ENCODE measurements at places on chromosomes 7 and 10. TPM values are rescaled to one million over a fixed set of nuclear protein-coding genes. Genes with fewer than 3 reads are reported as not detected.
A peak's percentile ranks its signal among the peaks of the same experiment; 100 is the strongest.

DNA sequence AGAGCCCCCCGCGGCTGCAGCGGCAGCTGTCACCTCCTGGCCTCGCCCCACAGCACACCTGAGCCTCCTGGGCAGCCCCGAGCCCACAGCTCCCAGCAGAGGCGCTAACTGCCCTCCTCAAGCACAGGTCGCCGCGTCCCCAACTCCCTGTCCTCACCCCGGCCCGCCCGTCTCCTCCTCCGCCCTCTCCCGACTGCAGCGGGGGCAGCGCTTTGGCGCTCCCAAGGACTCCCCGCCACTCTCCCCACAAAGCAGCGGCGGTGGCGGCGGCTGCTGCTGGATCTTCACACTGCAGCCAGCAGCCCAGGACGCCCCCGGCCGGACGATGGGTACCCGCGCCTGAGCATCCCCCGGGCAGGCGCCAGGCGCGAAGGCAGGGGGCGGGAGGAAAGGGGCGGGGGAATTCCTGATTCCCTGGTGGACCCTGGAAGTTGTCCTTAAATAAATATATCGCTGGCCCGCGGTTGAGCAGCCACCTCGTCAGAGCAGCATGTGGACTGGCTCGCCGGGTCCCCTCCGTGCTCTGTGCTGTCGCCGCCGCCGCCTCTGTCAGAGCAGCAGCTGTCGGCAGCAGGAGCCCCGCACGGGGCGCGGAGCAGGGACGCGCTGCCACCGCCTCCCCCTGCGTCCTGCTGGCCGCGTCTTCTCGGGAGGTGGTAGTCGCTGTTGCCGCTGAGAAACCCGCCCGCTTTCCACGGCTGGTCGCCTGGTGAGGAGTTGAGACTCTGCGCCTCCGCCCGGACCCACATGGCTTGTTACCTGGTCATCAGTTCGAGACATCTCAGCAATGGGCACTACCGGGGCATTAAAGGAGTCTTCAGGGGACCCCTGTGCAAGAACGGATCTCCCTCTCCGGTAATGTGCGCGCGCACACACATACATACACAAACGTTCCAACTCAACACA is at the start of gene ZNF804B:
Gene ZNF804B (plus strand): TSS at position 471 of the 906 bp plus-strand sequence. CDS start 277 bp downstream, at position 748.
- peak; percentile 12 for DNase-seq

DNA sequence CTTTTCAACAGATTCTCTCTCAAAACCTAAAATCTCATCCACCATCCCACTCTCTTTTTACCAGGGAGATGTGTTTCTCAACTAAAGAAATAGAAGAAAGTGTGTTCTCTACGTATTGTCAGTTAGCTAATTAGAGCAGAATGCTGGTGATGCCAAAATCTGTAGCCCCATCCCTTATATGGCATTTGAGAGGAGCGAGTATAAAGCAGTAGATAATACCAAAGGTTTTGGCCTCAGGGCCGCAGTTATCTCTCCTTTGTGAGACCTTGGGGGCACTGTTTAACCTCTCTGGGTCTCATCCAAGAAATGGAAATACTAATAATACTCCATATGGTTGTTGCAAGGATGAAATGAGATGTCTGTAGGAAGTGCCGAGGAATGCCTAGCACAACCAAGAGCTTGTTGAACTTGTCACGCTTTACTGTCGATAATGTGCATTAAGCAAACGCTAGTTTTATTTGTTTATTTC is 456 bp upstream of the DLD start:
- DNase-seq, result no peak

DNA sequence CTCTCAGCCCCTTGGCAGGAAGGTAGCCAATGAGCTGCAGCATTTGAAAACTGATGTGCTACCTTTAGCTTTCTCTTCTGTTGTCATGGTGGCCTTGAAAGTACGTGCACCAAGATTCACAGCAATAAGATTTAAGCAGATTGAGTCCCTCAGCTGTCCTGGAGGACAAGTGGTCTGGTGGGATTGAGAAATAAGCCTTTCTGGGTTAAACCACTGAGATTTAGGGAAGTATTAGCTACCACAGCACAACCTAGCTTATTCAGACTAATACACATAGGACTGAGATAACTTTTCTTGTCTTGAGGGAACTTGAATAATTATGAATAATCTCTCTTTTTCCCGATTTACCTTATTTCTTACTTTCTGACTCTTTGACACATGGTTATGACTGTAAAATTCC is 324.0 kb downstream of the PTEN start:
- no peak for DNase-seq

DNA sequence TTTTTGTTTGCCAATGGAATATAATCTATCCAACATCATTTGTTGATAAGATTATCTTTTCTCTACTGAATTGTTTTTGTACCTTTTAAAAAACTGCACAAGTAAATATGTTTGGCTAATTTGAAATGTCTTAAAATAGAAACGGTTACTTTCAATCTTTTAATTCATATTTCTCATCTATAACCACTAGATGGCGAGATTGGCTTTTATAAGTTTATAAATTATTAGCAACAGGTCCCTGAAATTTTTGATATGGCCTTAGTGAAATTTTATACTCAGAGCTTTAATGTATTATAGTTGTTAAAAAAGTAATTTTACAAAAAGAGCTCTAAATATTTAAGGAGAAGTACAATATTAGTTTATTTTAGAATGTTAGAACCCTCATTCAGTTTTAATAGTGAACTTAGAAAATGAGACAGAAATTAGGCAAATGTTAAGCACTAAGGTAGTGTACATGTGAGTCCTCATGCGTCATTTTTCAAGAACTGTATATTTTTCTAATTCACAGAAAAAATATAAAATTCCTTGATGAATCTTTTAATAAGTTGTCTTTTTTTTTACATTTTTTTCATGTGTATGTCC is 592.5 kb downstream of the ARL4A start:
- no peak for DNase-seq

DNA sequence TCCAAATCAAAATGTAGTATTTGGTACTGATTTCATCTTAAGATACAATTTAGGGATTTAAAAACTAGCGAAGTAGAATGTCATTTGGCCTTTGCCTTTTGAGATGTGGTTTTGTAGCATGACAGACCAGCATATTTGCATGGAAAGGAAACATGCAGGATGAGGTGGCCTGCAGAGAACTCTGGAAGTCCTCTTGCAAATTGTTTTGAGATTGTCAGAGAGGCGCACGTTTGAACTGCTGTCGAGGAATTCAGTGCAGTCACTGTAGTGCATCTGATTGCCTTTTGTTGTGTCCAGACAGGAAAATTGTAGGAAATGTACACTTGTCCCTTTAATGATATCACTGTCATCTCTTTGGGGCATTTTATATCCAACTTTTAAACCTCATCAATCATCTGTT is 136.7 kb downstream of the CELF2 start:
- no peak for DNase-seq

GRCh38 chr7:3591944-3592343 is 290.9 kb downstream of the SDK1 start:
- no peak for DNase-seq

- DNase-seq, result no peak
These were observed 9.7 kb downstream of the TACR2 start for GRCh38 chr10:69406816-69407580.

The DKK1 gene
- total RNA-seq, result not detected

GRCh38 chr10:11642566-11642965 is 31.1 kb upstream of the USP6NL start:
- no peak for DNase-seq

- peak; percentile 41 for DNase-seq
These were observed at the start of gene PDLIM1 for GRCh38 chr10:95290461-95291364. Gene PDLIM1 (minus strand): TSS chr10:95291003. CDS start chr10:95290915, 88 bp downstream.

DNA sequence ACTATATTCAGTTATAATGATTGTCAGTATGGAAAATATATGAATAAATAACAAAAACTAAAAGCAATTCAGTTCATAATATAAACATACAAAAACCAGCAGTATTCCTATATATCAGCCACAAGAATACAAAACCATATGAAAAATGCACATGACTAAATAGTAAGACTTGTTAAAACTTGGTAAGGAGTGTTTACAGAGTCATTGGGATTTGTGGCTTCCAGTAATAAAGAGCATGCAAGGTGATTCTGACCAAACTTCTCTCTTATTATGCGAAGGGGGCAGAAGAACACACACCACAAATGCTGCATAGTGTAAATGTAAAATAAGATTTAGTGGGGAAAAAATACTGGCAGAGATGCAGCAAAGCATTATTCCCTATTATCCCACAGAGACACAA is 8.8 kb upstream of the CNOT4 start:
- DNase-seq, result no peak

- no peak for DNase-seq
These were observed 381.4 kb downstream of the DGKB start for GRCh38 chr7:14521183-14521582.

The ENO4 gene
- total RNA-seq, result not detected

Measured in activated naive CD8-positive, alpha-beta T cell treated with anti-CD3 and anti-CD28 coated beads for 36 hours (primary cell).